ENCODE measurements at places on chromosomes 7 and 10. TPM values are rescaled to one million over a fixed set of nuclear protein-coding genes. Genes with fewer than 3 reads are reported as not detected.

Gene GOLGA7B
- 1.5 TPM for total RNA-seq

Gene ST7
- 19.6 TPM for total RNA-seq

Gene ZNF248
- 8.1 TPM for total RNA-seq

Gene PNLIPRP3
- not detected for total RNA-seq

Gene ANKRD61
- 0.18 TPM for total RNA-seq

Gene CALHM2
- 5.9 TPM for total RNA-seq

Gene WNT8B
- total RNA-seq, result not detected

Gene EBF3
- total RNA-seq, result 0.64 TPM

Gene OTUD1
- 2.8 TPM for total RNA-seq

Gene ATG9B
- total RNA-seq, result 0.98 TPM

Gene DPYSL4
- total RNA-seq, result 9.9 TPM

Gene JAKMIP3
- 1.5 TPM for total RNA-seq
